Stimulated activated CD4-positive, alpha-beta T cell treated with anti-CD3 and anti-CD28 coated beads, Interleukin-4, amount 100 ng/mL, for 1 hour (primary cell): ENCODE measurements at places on chromosomes 5 and 9.

DNA sequence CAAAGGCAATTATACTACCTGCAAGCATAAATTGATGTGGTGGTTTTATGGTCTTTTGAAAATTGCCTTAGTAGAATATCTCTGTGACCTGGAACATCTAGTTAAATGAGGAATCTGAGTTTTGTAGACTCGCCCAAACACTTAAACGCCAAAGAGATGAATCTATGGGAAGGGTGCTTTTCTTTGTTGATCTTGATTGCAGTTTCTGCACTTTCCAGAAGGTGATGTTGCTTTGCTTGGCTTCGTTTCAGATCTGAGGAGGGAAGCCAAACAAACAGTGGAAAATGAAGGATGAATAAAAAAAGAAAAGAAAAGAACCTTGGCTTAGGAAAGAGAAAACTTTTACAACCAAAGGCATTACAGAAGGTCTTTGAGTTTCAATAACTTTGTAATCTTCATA lies 1021.2 kb downstream of the NR2F1-AS1 start:
- no peak for DNase-seq

GRCh38 chr9:136688274-136689107 lies 1.2 kb upstream of the AGPAT2 start:
- no peak for DNase-seq

DNA sequence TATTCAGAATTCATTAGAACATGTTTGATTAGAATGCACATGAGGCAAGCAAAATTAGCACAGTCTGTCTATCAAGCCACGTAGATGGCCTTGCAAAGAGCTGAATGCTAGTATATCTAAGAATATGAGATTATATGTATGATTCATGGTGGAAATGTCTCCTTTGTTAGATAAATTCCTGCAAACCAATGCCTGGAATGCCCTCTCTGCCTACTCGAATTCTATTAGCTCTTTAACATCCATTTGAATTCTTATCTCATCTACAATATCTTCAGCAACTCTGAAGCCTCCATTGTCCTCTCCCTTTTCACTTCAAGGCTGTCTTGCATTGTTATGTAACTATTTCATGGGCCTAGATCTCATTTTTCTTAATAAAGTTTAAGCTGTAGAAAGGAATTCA lies 205.5 kb downstream of the TMC1 start:
- no peak for DNase-seq

- peak; percentile 37 for DNase-seq
These were observed 35.2 kb downstream of the SARDH start for GRCh38 chr9:133702798-133703590.

DNA sequence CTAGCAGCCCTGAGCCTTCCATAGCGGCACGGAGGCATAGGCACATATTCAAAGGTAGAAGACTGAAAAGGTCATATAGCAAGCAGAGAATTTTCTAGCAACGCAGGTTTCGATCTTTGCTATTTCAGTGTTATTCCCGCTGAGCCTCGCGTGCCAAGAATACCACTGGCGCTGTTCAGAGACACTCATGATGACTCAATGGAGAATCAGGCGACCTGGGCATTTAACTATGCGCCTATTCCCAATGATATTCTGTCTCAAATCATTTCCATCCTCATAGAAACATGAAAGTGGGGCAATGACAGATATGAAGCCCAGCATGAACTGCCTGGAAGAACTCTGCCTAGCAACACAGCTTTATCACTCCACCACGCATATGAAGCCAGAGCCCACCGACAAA lies 59.9 kb downstream of the EFNA5 start:
- DNase-seq, result no peak

DNA sequence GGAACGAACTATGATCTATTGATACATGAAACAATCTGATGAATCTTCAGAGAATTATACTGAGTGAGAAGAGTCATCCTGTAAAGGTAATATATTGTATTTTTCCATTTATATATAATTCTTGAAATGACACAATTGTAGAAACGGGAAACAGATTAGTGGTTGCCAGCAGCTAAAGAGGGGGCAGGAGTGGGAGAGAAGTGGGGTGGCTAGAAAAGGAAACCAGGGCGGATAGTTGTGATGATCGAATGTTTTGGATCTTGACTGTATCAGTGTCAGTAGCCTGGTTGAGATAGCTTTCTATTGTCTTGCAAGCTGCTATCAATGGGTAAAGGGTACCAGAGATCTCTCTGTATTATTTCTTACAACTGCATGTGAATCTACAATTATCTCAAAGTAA lies 17.7 kb upstream of the RAPGEF1 start:
- no peak for DNase-seq

GRCh38 chr5:13303445-13303844 lies 641.0 kb downstream of the DNAH5 start:
- no peak for DNase-seq
